HFFc6 (cell line): ENCODE measurements at places on chromosomes 13 and 19. TPM values are rescaled to one million over a fixed set of nuclear protein-coding genes. Genes with fewer than 3 reads are reported as not detected.

The CYP4F2 gene
- total RNA-seq: not detected in 3 replicates

The EDNRB gene
- total RNA-seq: not detected in 2 replicates

The CYP2A6 gene
- not detected in 3 replicates for total RNA-seq

The ZNF728 gene
- not detected in 2 replicates for total RNA-seq

The PSG3 gene
- not detected in 3 replicates for total RNA-seq

The ACP7 gene
- not detected in 3 replicates for total RNA-seq

The CEACAM20 gene
- not detected in 3 replicates for total RNA-seq

The SYT3 gene
- total RNA-seq: not detected in 3 replicates

The VN1R2 gene
- not detected in 3 replicates for total RNA-seq

GRCh38 chr13:94674609-94675348, 37.6 kb downstream of the SOX21 start:
- DNase-seq: peak; percentile 11

DNA sequence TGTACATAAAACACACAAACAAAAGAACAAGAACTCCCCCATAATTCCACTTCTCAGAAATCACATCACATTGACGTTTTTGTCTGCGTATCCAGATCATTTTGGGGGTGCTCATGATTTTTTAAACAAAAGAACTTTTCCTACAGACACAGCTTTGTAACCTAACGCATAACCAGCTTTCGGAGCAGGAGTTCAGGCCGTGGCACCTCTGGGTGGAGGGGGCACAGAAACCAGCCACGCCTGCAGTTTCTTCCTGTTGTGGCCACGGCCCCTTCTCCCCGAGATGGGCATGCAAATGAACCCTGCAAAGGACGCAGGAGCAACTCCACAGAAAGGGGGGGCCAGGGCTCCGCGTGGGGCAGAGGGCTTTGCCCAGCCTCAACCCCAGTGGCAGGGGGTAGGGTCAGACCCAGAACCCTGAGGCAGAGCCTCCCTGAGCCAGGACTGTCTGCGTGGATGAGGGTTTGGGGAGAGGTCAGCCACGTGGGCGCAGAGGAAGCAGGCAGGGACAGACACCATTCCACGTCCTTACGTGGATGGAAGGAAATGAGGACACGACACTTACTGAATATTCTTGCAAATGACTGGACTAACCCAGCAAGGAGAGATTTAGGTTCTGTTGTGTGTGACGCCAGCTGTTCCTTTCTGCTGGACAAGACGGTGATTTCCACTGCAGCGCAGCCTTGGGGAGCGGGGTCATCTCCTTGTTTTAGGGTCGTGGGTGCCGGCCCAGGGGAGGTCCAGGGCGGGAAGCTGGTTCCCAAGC, 64.4 kb downstream of the RASA3 start:
- no peak for DNase-seq

DNA sequence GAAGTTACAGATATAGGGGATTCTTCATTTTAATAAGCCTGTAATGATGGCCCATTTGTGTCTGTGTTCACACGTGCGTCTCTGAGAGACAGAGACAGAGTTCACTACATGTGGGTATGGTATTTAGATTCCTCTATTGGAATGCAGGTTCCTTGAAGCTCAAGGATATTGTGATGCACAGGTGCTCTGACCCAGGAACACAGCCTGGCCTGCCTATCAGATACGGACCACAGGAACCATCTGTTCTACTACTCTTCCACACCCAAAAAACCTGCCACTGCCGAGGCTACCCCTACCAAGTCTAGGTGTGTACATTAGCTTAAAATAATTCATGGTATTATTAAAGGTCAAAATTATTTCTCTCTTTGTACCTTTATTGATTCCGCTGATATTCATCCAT, 289.2 kb downstream of the ATP8A2 start:
- no peak for DNase-seq

GRCh38 chr19:49490287-49491029, 3.0 kb downstream of the RPL13A start:
- no peak for DNase-seq

GRCh38 chr19:50551715-50552187, 16.5 kb downstream of the LRRC4B start:
- DNase-seq: no peak

DNA sequence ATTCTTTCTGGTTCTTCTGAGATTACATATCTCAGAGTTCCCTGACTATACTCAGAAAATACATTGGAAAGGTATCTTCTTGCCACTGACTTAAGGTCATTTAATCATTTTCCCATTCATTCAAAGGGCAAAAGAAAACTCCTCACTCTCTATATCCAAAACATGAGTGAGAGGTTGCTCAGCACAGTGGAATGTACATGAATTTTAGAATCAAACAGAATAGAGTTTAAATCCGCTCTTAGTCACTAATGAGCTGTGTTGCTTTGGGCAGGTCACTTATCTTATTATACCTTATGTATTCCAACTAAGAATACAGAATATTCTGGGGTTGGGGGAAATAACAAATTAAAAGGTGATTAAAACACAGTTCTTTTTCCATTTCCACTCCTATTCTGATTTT, 452.6 kb upstream of the KLF12 start:
- no peak for DNase-seq

- no peak for DNase-seq
Observed at GRCh38 chr19:892243-892893, 619 bp downstream of the MED16 start.

- no peak for DNase-seq
Observed at GRCh38 chr19:55678121-55678671, 3.2 kb downstream of the EPN1 start.

- DNase-seq: no peak
Observed at GRCh38 chr13:43545317-43545874, 241.4 kb downstream of the ENOX1 start.

DNA sequence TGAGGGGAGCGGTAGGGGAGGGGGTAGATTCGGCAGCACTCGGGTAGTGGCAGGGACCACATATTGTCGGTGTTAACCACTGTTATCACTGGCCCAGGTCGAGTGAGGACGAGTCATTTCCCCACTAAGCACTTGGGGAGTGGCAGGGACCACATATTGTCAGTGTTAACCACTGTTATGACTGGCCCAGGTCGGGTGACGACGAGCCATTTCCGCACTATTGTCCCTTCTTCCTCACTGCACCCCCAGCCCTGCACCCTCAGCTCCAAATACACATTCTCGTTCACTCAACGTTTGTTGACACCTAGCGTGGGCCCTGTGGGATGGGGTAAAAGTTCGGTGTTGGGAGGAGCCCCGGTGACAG, 467 bp upstream of the CLN5 start:
- DNase-seq: no peak

- no peak for DNase-seq
Observed at GRCh38 chr19:35816262-35816661, 3.6 kb upstream of the PRODH2 start.

GRCh38 chr19:58033741-58034476, at the start of gene ZSCAN1:
Gene ZSCAN1 (plus strand): TSS chr19:58034025. CDS start chr19:58037837, 3,812 bp downstream.
- no peak for DNase-seq

- no peak for DNase-seq
Observed at GRCh38 chr19:2076526-2076944, 19.6 kb downstream of the MOB3A start.

- no peak for DNase-seq
Observed at GRCh38 chr13:114004420-114005205, 30.7 kb upstream of the C13orf46 start.

DNA sequence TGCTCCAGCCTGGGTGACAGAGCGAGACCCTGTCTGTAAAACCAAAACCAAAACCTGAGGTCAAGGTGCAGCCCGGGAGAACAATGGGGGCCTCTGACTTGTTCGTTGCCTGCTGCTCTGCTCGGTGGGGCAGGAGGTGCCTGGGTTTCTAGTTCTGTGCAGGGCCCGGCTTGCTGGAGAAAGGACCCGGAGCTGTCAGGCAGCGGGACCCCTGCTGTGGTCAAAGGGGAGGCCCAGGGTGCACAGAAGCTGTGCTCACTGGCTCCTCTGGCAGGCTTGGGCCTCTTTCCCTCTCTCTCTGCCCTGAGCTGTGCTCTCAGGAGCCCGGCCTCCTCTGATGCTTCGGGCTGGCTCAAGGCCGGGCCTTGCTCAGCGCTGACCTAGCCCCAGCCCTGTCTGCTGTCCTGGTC, 3.5 kb downstream of the LRP3 start:
- DNase-seq: no peak

GRCh38 chr13:75452564-75452963, 29.4 kb downstream of the TBC1D4 start:
- no peak for DNase-seq

DNA sequence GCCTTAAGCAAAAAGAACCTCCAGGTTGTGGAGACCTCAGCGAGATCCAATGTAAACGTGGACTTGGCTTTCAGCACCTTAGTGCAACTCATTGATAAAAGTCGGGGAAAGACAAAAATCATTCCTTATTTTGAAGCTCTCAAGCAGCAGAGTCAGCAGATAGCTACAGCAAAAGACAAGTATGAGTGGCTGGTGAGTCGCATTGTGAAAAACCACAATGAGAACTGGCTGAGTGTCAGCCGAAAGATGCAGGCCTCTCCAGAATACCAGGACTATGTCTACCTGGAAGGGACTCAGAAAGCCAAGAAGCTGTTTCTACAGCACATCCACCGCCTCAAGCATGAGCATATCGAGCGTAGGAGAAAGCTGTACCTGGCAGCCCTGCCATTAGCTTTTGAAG, 58.5 kb downstream of the ARHGAP35 start:
- peak; percentile 28 for DNase-seq

DNA sequence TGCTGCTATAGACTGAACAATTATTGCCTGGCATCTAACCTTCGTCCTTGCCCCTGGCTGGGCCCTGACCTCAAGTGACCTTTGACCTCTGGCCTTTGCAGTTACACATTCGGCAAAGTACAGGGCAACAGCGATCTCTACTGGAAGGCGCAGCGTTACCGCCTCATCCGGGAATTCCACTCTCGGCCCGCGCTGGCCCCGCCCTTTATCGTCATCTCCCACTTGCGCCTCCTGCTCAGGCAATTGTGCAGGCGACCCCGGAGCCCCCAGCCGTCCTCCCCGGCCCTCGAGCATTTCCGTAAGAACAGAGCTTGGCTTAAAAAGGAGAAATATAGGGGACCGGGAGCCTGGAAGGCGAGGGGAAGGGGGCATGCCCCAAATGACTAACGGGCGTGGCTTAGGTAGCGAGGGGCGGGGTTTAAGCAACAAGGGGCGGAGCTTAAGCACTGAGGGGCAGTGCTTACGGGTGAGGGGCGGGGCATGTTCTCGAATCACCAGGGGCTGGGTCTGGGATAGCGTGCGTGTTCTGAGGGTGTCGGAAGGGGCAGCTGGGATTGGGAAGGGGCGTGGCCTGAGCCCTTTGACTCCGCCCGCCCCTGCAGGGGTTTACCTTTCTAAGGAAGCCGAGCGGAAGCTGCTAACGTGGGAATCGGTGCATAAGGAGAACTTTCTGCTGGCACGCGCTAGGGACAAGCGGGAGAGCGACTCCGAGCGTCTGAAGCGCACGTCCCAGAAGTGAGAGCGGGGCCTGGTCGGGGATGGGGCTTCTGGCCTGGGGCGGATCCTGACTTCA, 52.7 kb downstream of the TRPM4 start:
- no peak for DNase-seq

GRCh38 chr19:18156841-18157464, 4.0 kb downstream of the PIK3R2 start:
- peak; percentile 65 for DNase-seq

DNA sequence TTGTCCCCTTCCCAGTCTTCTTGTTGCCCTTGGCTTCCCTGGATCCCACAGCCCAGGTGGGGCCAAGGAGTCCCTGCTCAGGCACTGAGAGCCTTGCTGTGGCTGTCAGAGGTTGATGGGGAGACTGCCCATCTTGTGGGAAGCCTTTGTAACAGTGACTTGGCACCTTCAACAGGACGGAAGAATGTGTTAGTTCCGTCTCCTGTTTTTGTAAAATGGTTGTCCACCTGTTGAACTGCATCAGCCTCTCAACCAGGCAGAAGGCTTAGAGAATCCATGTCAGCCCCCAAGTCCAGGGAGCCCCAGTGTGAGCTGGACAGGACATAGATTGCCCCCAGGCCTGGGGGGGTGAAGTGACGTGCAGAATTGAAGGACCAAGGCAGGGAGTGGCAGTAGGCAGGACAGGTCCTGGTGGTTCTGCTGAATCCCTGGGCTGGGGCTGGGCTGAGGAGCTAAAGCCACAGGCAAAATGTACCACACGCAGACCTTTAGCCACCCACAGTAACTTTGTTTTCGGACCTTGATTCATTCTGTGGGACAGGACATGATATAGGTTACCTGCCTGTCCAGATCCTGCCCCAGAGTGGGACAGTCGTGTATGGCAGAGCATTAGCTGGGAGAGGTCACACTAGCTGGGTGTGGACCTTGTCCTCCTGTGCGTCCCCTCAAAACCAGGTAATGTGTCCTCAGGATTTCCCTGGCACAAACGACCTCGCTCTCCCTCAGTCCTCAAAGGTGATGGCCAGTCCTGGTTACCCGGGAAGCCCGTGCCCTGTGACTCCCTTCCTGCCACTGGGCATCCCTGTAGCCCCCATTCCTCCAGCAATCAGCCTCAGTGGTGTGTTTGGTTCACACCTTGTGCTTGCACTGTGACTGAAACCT, 47.0 kb downstream of the GATAD2A start:
- DNase-seq: no peak

DNA sequence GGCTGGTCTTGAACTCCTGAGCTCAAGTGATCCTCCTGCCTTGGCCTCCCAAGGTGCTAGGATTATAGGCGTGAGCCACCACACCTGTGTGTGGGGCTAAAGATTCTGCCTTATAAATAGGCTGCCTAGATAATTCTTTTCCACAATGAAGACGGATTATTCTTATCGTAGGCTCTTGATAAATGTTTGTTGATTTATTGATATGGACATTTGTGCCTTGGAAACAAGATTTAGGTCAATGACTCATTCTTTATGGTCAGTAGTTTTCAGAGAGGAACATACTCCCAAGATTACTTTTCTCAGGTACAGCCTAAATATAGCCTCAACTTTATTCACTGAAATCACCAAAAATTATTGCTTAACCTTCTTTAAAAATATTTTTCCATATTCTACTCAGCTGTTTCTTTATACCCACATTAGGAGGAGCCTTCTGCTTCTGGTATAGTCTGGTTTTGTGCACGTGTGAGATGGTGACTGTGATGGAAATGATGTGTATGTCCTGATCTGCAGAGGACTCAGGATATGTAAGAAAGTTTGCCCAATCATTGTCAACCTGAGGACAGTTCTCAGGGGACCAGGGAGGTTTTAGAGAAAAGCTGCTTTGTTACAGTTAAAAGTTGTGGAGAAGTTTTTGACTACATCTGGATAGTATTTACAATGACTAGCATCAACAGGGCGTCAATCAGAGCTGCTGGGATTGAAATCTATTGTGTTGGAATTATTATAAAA, 208.9 kb downstream of the DNAJC15 start:
- DNase-seq: no peak

DNA sequence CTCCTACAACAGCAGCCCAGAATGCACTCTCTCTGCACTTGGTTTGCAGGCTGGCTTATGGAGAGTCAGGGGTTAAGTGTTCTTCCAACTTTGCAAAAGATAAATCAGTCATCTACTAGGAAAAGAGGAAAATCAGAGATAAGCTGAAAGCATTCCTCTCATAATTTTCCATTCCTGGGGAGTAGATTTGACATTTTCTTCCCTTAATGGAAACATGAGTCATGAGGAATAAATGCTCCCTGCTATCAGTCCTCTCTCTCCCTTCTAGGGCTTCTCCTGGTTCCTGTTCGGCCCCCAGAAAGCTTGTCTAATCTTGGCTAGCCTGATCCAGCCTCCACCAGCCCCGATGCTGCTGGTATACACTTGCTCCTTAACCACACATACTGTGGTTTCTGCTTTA, 28.4 kb upstream of the ENOX1 start:
- peak; percentile 77 for DNase-seq
